ENCODE measurements at places on chromosomes 6 and 20.

DNA sequence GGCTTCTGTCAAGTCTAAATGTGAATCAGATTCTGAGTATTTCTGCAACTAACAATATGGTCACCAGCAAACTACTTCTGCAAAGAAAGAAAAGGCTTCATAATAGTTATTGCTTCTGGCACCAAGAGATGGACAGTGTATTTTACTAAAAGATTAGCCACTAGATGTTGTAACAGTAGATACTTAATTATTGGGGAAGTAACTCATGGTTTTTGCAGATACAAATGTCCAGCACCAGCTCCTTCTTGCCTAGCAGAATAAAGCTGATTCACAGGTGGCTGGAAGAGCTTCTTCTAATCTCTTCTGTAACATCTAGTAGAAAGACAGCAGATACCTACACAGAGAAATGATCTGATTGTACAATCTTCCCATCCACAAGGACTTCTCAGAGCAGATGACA lies 21.2 kb downstream of the ATXN1 start:
- DNase-seq, result no peak

DNA sequence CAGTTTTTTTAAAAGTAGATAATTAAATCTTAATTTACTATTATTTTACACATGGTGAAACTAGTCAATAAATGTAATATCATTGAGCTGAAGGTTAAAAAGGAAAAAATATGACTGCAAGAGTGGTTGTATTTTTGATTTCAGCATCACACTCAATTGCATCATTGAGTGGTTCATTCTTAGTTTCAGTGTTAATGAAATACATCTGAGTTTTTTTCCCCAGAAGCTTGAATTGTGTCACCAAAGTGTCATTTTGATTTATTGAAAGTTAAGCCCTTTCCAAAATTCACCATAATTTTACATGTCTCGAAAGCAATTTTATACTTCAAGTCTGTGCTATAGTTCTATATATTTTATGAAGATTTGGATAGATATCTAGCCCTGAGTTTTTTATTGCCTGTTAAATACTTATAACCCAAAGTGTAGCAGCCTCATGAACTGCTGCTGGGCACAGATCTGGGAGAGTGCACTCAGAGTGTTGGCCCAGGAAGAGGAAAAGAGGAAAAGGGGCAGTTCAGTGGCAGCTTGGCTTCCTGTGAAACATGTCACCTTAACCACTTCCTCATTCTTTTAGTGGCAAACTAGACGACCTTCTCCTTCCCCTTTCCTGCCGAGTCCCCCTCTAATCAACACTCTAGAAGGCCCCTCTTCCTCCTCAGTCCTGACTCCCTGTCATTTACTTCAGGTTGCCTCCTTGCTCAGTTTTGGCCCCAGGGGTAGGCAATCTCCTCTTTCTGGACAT lies 140.7 kb downstream of the ESR1 start:
- DNase-seq, result no peak

GRCh38 chr6:70675822-70676221 lies 8.1 kb downstream of the SMAP1 start:
- DNase-seq, result no peak

DNA sequence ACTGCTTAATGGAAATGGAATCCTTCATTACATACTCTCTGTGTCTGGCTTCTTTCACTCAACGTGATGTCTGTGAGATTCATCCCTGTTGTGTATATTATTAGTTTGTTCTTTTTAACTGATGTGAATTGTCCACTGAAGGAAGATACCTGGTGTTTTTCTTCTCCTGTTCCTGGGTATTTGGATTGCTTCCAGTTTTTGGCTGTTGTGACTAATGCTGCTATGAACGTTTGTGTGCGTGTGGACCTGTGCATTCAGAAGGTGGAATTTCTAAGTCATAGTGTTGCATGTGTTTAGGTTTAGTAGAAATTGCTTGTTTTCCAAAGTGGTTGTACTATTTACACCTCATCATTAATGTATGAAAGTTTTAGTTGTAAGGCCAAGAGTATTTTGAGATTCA lies 3.8 kb downstream of the TULP4 start:
- no peak for DNase-seq

- DNase-seq, result no peak
Observed at GRCh38 chr6:2917801-2918445, 14.8 kb upstream of the SERPINB9 start.

GRCh38 chr20:35887393-35888064 lies 66.8 kb downstream of the SCAND1 start:
- DNase-seq, result no peak

DNA sequence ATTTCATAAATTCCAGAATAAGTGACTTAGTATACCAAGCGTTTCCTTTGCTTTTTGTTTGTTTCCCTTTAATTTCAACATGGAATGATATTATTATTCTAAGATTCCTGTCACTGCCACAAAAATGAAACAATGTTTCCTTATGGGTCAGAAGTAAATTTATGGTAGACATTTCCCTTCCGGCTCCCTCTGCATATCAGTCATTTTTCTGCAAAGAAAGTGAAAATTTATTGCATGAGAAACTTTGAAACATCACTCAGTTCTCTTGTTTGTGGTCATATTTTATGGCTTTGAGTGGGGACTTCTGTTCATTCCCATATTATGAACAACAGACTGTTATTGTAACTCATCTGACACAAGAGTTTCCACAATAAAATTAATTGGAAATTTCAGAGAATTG lies 97.8 kb downstream of the NKAIN2 start:
- DNase-seq, result no peak

- no peak for DNase-seq
Observed at GRCh38 chr6:84508334-84508733, 256.1 kb downstream of the TBX18 start.

Measured in stimulated activated CD4-positive, alpha-beta T cell treated with anti-CD3 and anti-CD28 coated beads, Interleukin-15, amount 100 ng/mL, for 1 hour (primary cell).